ENCODE measurements at places on chromosomes 6 and 20.

- DNase-seq = no peak
Measured at GRCh38 chr6:131807321-131807643, 538 bp upstream of the ENPP1 start.

- no peak for DNase-seq
Measured at GRCh38 chr20:60903325-60903971, 348.6 kb upstream of the CDH4 start.

GRCh38 chr6:40355532-40355931, 231.6 kb downstream of the LRFN2 start:
- no peak for DNase-seq

DNA sequence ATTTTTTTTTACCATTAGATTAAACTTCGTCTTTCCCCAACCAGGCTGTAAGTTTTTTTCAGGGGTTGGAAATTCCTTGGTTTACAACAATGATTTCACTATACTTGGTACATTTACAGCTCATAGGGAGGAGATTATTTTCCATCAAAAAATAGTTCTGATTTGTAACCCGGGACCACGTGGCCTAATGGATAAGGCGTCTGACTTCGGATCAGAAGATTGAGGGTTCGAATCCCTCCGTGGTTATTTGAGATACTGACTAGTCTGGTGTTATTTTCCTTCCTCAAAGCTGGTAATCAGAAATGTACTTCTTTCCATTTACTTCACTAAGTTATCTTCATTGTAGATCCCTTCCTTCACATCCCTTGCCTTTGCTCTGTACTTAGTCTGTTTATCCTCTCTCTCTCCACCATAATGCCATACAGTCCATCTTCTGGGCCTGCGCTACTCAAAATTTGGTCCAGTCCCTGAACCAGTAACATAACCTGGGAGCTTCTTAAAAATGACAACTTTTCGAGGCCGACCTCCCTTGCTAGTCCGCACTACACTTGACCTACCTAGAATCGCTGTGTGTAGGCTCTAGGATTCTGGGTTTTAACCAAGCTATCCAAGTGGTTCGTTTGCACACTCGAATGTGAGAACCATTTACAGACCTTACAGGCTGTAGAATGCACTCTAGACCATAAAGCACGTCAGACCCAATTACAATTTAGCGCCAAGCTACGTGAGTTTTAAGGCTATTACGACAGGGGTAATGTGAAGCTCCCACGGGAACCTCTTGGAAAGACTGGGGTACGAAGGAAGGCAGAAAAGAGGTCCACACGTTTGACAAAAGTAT, 42.1 kb upstream of the BTN3A2 start:
- peak; percentile 84 for DNase-seq

GRCh38 chr20:63586797-63587196, 12.8 kb upstream of the HELZ2 start:
- no peak for DNase-seq

- no peak for DNase-seq
Measured at GRCh38 chr6:85464260-85464644, 14.4 kb downstream of the NT5E start.

- no peak for DNase-seq
Measured at GRCh38 chr6:121540210-121540609, 104.8 kb downstream of the GJA1 start.

GRCh38 chr6:110325197-110325596, 33.0 kb downstream of the METTL24 start:
- no peak for DNase-seq

- DNase-seq = no peak
Measured at GRCh38 chr6:90343576-90343975, 46.9 kb upstream of the BACH2 start.

DNA sequence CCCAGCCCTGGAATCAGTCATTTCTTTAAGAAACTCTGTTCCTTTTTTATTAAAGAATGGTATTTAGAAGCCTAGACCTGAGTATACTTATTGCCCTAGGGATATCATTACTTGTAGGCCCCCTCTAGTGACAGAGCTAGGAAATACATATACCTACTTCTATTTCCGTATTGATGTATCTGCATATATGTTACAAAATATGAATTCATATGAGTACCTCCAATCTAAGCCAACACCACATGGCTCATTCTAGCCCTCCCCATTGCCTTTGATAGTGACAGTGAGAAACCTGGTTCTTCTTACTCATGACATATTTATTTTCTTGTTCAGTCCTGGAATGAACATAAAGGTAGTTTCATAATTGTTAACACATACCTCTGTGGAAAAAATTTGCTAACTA, 137.2 kb downstream of the FARS2 start:
- DNase-seq = peak; percentile 48

DNA sequence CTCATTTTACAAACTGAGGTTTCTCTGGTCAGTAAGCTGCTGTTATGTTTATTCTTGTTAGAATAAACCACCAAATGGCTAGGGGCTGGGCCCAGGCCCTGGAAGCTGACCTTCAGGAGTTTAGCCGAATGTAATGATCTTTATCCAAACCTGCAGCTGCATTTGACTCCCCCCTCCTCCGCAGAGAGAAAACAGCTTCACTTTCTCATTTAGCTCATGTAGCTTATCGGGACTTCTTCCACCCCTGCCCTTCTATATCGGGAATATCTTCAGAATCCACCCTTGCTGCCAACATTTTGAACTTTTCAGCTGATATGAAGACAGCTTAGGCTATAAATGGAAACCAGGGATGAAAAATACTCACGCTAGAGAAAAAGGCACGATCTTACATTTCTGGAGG, 102.6 kb downstream of the ZMYND8 start:
- no peak for DNase-seq

- DNase-seq = no peak
Measured at GRCh38 chr6:38987503-38987902, 61.1 kb upstream of the GLP1R start.

DNA sequence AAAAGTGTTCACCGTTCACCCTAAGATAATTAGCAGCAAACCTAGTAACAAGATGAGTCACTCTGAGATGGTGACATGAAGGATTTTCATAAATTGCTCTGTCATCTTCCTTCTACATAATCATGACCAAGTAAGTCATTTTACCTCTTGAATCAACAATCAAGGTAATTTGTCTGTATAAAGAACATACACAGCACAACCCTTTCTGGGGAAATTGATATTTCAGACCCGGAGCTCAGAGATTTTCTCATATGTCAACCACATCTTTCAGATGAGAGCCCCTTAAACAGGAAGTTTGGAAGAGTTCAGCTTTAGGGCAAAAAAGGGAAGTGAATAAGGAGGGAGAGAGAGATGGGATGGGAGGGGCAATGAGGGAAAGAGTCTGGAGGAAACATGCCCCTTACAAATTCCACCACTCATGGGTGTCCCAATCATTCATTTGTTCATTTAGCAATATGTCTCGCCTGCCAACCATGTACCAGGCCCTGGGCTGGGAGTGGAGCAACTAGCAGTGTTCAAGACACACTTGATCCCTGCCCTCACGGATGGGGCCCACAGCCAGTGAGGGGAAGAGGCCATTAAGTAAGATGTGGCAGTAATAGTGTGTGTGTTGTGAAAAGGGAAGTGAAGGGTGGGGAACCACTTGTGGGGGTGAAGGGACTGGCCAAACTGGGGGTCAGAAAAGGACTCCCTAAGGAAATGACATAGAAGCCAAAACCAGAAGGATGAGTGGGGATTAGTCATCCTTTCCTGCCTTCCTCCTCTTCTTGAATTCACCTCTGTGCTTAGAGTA, 190.9 kb downstream of the MAFB start:
- DNase-seq = peak; percentile 2

DNA sequence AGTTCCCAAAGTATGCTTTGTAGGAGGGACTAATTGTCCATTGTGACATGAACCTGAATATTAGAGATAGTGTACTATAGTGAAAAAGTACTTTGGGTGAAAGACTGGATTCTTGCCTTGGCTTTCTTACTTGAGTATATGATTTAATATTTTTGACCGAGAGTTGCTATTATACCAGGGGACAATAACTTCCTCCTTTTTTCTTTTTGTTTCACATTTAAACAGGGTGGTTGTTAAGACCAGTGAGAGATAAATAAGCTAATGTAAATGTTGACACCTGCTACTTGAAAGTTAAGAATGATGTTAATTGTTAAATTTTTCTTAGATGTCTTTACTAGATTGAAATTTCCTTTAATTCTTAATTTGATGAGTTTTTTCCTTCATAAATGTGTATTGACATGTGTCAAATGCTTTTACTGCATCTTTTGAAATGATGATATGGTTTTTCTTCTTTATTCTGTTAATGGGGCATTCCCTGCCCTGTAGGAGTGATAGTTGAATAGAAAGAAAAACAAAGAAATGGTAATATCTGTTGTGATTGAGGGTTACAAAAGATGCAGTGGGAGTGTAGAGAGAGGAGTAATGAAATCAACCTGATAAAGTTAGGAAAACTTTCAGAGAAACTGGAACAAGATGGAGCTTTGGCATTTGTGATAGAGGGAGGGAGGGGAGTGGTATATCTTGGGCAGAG, 48.4 kb downstream of the ZFAND3 start:
- DNase-seq = no peak

- no peak for DNase-seq
Measured at GRCh38 chr6:33384581-33385020, 7.0 kb upstream of the KIFC1 start.

GRCh38 chr20:59062081-59062480, 19.5 kb upstream of the PRELID3B start:
- no peak for DNase-seq
